Left lobe of liver (tissue), 2 donors: ENCODE measurements at places on chromosomes 11 and 22. TPM values are rescaled to one million over a fixed set of nuclear protein-coding genes. Genes with fewer than 3 reads are reported as not detected.

DNA sequence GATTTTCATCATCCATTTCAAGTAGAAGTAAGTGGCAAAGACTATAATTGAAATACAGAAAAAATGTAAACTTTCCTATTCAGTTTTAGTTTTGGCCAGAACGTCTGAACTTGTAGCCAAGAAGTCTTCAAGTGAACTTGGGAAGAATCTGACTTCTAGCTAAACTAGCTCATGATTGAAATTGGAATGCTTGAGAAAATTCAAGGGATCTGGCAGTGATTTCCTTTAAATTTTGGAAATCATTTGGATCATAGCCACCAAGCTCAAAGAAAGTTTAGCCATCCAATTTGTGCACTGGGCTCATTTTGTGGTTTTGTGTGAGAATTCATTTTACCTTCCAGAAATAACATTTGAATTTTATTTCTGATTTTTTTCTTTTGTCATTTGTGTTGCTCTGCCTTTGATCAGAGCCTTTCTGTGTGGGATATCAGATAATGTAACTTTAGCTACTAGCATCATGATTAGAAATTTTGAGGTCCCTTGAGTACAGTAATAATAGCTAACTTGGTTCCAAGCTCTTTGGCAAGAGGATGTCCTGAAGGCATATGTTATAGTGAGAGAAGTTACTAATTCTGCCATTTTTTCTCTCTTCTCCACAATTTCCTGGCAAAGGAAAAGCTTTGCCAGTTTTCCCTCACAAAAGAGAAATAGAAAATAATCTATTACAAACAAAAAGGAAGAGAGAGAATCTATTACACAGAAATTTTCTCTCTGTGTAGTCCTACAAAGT is 2123.7 kb upstream of the RAG2 start:
- DNase-seq, result no peak

DNA sequence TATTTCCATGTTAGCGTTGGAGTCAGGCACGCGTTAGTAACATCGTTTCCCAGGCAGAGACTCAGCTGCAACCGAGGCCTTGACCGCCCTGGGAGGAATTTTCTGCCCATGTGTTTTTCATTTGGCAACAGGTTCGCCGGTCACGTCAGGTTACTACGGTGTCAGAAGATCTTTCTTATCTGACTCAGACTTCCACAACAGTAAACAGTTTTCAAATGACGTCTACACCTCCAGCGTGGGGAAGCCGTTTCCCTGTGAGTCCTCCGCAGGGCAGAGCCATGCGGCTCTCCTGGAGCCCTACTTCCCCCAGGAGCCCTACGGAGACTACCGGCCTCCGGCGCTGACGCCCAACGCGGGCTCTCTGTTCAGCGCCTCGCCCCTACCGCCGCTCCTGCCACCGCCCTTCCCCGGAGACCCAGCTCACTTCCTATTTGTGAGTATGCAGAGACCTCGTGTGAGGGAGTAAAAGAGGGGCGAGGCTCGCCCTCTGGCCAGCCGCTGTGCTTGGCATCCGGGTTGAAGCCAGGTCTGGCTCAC is 14.3 kb upstream of the POU2AF3 start:
- DNase-seq, result no peak

DNA sequence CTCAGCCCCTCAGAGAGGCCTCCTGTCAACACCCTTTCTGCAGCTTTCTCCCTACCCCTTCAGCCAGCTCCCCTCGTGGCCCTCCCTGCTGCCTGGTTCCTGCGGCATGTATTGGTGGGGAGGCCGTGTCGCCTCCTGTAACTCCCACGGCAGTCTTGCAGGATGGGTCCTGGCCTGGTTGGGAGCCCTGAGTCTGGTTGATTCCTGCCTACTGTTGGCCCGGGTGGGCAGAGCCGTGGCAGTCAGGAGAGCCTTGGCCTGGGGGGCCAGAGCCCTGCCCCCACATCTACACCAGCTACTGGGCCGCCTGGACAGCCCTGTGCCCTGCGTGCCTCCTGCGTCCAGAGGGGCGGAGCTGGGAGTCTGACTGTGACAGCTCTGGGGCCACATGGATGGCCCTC is 30.3 kb upstream of the GRAMD4 start:
- DNase-seq, result no peak

DNA sequence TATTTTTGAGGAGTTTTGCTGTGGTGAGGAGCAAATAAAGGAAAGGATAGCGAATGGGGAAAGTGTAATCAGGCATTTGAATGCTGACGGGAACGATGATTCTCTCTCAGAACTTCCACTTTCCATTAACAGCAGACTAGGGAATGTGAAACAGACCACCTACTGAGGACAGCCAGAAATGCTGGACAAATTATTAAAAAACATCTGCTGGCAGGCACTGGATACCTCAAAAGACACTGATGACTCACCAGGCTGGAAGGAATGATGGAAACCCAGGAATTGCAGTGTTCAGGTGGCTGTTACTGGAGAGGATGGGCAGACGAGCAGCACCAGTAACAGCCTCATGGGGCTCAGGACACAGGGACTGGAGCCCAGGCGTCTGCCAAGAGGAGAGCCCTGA is 33.4 kb downstream of the PLA2G6 start:
- no peak for DNase-seq

GRCh38 chr11:79198898-79199250 is 242.0 kb downstream of the TENM4 start:
- no peak for DNase-seq

DNA sequence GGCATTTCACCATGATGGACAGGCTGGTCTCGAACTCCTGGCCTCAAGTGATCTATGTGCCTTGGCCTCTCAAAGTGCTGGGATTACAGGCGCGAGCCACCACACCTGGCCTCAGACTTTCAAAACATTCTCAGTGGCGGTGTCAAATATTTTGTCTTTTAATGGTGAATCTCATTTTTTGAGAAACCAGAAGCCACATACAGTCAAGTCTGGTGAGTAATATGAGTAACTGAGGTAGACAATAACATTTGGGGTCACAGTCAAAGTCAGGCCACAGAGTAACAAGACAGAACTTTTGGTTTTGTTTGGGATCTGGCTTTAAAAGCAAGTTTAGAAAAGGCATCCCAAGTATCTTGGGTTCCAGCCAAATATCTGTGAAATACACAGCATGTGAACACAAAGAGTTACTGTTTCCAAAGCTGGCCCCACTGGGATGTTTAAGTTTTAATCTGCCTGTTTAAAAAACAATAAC is 5.6 kb upstream of the TMA7B start:
- no peak for DNase-seq

GRCh38 chr11:67293090-67293489 is 4.0 kb downstream of the ANKRD13D start:
- no peak for DNase-seq

DNA sequence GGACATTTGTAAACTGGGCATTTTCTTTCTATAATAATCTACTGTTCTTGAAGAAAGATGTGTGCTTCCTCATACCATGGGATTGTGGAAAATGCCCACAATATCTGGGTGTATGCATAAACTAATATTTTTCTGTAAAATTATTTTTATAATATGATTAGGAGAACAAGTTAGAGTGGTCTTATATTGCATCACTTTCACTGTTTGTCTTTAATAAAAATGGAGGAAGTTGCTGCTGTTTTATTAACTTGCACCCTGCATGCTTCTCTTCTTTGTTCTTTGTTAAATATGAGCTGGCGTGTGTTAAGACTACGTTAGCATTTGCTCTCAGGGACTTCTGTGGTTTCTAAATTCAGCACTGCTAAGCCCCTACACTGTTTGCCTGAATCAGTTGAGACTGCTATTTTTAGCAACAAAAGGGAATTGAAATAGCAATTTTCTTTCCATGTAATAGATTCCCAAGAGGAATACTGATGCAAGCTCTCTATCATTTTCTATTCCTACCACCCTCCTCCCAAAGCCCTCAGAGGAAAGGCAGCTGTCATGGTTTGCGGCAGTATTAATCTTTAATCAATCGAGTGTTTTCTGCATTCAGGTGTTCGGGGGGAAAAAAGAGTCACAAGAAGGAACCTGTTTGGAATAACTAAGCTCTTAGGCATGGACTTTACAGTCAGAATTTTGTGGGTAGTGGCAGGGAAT is 56.1 kb downstream of the HSD17B12 start:
- DNase-seq, result no peak

- no peak for DNase-seq
These were observed 21.8 kb downstream of the VPS37C start for GRCh38 chr11:61139387-61139786.

Gene DKK3
- 5.5 TPM for total RNA-seq

Gene KCNE3
- total RNA-seq, result 2.1 TPM

Gene KCNK4
- not detected for total RNA-seq
